ENCODE measurements at places on chromosomes 7 and 10.

- no peak for DNase-seq
These were observed 43.8 kb upstream of the PAPSS2 start for GRCh38 chr10:87615856-87616255.

DNA sequence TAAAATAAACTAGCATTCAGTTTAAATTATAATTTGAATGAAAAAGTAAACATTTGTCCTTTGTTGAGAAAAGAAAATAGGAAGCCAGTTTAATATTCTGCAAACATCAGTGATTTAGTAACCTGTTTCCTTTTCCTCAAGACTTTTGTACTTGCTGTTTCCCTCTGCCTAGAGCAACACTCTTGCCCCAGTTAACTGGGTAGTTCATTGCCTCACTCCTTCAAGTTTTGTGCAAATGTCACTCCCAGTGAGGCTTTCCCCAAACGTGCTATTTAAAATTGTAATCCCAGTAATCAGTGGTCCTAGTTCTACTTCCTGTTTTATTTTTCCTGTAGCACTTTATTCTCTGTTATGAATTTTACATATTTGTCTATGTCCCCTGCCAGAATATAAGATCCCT lies 23.8 kb downstream of the DLD start:
- DNase-seq: no peak

- DNase-seq: no peak
These were observed 56.7 kb upstream of the GTF2IRD1 start for GRCh38 chr7:74396993-74397392.

- DNase-seq: no peak
These were observed 40.5 kb upstream of the CAMK1D start for GRCh38 chr10:12308736-12309375.

DNA sequence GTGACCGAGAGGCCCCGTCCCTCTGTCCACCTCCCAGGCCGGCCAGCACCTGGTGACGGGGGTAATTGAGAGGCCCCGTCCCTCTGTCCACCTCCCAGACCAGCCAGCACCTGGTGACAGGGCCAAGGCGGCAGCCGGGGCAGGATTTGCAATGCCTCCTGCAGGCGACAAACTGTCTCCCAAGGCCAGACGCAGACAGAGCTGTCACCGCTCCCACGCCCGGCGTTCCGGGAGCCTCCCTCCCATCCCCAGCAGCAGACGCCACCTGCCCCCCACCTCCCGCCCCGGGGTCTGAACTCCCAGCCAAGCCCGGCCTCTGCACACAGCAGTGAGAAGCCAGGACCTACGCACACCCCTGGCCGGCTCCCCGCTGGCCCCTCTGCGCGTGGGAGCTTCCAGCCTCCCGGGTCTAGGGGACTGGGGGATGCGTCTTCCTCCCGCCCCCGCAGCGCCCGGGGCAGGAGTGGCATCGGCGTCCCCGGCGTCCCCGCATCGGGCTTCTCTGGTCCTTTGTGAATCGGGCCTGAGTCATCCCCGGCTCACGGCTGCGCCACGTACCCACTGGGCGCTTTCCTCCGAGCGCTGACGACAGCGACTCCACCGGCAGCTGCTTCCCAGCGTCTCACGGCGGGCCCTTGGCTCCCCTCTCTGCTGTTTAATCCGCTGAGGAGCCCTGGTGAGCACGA lies 95.1 kb upstream of the DIP2C start:
- DNase-seq: no peak

- DNase-seq: no peak
These were observed 25.5 kb downstream of the PDSS1 start for GRCh38 chr10:26723016-26723415.

DNA sequence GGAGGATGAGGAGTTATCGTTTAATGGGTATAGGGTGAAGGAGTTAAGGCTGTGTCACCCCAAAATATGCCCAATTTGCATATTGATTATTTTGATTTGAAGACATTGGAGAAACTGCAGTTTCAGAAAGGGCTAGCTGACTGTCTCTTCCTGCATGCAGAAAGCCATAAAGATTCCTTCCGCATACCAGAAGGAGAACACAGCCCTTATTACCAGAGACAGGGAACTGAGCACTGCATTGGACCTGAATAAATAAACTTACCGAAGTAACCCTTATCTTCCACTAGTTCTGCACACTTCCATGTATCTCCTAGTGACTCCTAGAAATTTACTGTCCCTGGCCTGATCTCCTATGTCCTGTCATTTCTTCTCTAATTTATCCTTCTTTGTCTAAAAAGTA lies 821.9 kb upstream of the AUTS2 start:
- no peak for DNase-seq

GRCh38 chr10:124677749-124678556 lies 66.2 kb downstream of the FAM53B start:
- DNase-seq: no peak

GRCh38 chr7:25832456-25832855 lies 319.5 kb upstream of the NFE2L3 start:
- no peak for DNase-seq

DNA sequence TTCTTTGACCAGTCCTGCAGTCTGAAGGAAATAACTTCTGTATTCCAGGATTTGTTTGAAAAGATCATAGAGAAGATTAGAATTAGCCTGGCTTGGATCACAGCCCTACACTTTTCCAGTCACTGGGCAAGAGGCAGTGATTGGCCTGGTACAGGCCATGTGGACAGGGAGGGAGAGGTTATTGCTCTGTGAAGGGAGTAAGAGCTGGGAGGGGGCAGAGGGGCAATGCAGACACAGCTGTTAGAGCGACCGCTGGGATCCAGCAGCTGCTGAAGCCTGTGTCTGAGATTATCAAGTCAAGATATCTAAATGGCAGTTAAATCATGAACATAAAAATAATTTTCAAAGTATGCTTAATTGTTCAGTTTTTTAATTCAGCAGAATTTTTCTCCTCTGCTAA lies 257.3 kb downstream of the SDK1 start:
- no peak for DNase-seq

- no peak for DNase-seq
These were observed 675.5 kb downstream of the SUGCT start for GRCh38 chr7:40810274-40810673.

- no peak for DNase-seq
These were observed 2.3 kb upstream of the STK32C start for GRCh38 chr10:132309879-132310591.

GRCh38 chr10:75403939-75404814 lies 2.6 kb upstream of the ZNF503 start:
- DNase-seq: no peak

- no peak for DNase-seq
These were observed at the start of gene AMPH for GRCh38 chr7:38630720-38631673. TSS of gene AMPH (minus strand) at chr7:38631373. CDS start at chr7:38631351, 22 bp downstream.

- no peak for DNase-seq
These were observed 71.7 kb downstream of the CALD1 start for GRCh38 chr7:134851141-134851540.

Data from esophagus squamous epithelium (tissue), 5 donors.